Caki2 (cell line): ENCODE measurements at places on chromosomes 3 and 15. TPM values are rescaled to one million over a fixed set of nuclear protein-coding genes. Genes with fewer than 3 reads are reported as not detected.

RBP2 gene
- total RNA-seq = not detected in 2 replicates

SEMA3G gene
- 0.17 TPM in 1 of 2 replicates, not detected in the other for total RNA-seq

COX5A gene
- total RNA-seq = 168 and 179 TPM in 2 replicates

CD86 gene
- not detected in 2 replicates for total RNA-seq

SOX2 gene
- not detected in 2 replicates for total RNA-seq

CLDN1 gene
- 129 and 151 TPM in 2 replicates for total RNA-seq

C15orf39 gene
- 7.6 and 7.7 TPM in 2 replicates for total RNA-seq

CATSPER2 gene
- 0.37 and 5.8 TPM in 2 replicates for total RNA-seq

- no peak for DNase-seq
These were observed 48.9 kb downstream of the ASB7 start for GRCh38 chr15:100651253-100651652.

DNA sequence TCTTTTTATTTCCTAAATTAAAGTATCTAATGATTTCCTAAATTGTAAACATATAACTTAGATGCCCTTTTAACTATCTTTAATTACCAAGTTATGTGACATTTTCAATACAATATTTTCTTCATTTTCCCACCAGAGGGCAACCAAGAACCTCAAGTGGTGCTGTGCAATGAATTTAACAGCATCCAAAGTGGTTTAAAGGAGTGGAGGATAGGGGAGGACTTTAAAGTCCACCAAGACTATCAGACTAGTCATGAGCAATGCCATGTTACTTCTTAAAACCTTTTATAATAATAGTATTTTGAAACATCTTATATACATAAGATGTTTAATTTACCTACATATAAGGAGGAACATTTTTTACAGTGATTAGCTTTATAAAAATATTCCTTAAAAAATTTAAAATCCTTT lies 74.4 kb downstream of the DLG1 start:
- peak; percentile 22 for DNase-seq

DNA sequence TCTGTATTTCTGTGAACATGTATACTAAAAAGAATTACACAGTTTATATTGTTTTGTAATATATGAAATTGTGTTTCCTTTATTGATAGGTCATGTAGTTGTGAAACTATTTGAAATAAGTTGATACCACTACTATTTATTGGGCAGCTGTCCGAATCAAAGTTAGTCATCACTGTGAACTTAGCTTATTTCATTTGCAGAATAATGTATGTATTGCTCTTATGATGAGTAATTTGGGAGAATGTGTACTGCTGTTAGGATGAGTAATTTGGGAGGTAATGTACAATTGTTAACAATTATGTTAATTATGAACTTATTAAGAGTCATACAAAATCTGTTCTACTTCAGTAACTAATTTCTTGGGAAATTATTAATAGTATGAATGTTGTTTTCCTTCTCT lies 22.2 kb downstream of the FXR1 start:
- no peak for DNase-seq

DNA sequence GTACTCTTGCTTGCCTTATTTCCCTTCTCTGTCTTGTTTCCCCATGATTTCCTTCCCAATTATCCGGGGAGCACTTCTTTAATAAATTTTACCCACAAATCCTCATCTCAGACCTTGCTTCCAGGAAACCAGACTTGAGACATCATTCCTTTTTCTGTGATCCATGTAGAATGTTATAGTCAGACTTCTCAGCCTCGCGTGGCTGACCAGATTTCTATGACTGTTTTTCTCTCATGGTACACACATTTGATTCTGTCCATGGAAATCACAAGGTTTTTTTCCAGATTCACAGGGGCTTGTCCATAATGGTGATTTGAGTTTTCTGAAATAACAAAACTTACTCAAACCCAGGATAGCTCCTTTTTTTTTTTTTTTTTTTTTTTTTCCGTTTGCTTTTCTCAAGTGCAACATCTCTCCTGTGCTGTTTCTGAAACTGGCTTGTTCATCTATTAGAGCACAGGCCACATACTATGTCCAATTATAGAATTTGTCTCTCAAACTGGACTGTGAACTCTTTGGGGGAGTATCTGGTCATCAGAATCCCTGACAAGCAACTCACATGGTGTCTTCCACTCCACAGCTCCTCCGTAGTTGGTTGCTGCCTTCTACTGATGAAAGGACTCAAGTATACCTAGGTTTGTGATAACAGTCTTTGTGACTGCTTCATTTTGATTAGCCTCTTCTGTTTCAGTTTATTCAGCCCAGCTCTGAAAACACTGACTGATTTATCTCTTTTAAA lies 50.8 kb downstream of the RBMS3 start:
- DNase-seq = peak; percentile 54

DNA sequence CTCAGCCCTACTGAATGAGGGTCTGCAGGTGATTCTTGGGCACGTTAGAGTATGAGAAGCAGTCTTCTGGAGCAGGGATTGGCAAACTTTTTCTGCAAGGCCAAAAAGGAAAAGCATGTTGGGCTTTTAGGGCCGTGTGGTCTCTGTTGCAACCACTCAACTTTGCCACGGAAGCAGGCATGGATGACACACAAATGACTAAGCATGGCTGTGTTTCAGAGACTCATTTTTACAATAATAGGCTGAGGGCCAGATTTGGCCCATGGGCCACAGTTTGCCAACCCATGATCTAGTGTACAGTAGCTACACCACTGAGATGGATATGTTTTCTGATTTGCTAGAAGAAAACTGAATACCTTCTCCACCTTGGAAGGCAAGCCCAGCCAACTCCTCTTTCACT lies 66.1 kb upstream of the PRICKLE2 start:
- DNase-seq = peak; percentile 23

DNA sequence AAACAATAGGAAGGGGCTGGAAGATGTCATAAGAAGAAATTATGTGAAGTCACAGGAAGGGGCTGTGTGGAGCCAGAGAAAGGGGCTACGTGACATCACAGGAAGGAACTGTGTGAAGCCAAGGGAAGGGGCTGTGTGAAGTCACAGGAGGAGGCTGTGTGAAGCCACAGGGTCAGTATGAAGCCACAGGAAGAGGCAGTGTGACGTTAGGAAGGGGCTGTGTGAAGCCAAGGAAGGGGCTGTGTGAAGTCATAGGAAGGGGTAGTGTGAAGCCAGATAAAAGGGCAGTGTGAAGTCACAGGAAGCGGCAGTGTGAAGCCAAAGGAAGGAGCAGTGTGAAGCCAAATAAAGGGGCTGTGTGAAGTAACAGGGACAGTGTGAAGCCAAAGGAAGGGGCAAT lies 32.5 kb downstream of the GASK1A start:
- DNase-seq = no peak

GRCh38 chr3:79516795-79517194 lies 251.0 kb downstream of the ROBO1 start:
- no peak for DNase-seq

DNA sequence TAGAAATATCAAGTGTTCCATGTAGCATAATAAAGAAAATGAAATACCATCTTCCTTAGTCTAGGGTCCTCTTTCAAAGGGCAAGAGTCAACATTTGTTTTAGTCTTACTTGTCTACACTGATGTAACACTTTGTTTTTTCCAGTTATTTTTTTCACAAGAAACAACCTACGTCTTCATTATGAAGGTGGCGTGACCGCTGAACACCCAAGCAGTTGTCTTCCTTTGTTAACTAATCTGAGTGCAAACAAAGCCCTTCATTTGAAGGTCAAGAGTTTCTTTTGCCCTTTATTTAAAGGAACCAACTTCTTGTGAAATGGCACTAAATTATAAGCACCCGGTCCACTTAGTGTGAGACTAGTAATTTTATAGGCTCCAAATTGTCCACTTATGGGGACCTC lies 73.2 kb downstream of the CD47 start:
- no peak for DNase-seq

GRCh38 chr3:56977561-56977889 lies 82.9 kb upstream of the SPATA12 start:
- DNase-seq = no peak

DNA sequence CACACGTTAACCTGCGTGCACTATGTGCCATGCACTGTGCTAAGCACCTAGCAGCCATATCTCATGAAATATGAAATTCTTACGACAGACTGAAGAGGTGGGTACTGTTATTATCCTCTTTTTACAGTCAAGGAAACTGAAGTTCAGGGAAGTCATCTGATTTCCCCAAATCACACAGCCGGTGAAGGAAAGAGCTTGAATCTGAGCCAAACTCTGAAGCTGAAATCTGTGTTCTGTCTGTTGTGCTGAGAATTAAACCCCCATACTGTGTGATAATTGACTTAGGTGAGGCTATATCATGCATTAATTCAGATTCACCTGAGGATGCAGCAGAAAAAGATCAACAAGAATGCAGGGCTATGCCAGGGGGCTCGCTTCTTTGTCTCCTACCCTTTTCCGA lies 475 bp downstream of the FAM107A start:
- no peak for DNase-seq
